Osteocyte (in vitro differentiated cells): ENCODE measurements at places on chromosomes 2 and 18. TPM values are rescaled to one million over a fixed set of nuclear protein-coding genes. Genes with fewer than 3 reads are reported as not detected.

GRCh38 chr2:156537141-156537540 is 101.0 kb downstream of the GPD2 start:
- no peak for DNase-seq

GRCh38 chr2:212931271-212931670 is 220.1 kb downstream of the IKZF2 start:
- DNase-seq, result no peak

Gene MPHOSPH10
- 36.3 and 38.6 TPM in 2 replicates for total RNA-seq

Gene STARD6
- not detected in 2 replicates for total RNA-seq

Gene ALPP
- not detected in 2 replicates for total RNA-seq

Gene MOGAT1
- total RNA-seq, result not detected in 2 replicates
